ENCODE measurements at places on chromosomes 5 and 9.
A peak's percentile ranks its signal among the peaks of the same experiment; 100 is the strongest.

DNA sequence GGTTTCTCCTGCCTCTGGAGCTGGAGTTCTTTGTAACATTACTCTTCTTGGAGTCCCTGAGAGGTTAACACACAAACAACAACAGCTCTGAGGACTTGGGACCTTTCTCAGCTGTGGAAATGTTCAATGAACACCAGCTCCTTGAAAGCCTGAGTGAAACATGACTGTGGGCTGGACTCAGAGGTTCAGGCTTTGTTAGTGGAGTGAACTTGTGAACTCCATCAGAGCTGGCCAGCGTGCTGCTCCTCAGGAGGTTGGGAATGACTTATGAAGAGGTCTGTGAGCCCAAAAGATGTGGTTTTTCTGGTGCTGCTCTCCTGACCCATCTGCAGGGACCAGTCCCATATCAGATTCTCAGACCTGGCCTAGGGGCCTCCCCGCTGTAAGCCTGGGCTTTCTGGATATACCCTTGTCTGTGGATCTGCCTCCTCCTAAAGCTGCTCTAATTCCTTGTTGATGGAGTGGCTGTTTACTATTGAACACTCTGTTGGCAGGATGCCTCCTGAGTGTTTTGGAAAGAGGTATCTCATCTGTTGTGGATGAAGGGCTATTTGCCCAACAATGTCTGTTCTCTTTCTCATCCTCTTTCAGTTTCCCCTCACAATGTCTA is 170.0 kb upstream of the GDNF start:
- no peak for DNase-seq

- no peak for DNase-seq
These were observed 110.9 kb upstream of the IL6ST start for GRCh38 chr5:56105511-56106291.

DNA sequence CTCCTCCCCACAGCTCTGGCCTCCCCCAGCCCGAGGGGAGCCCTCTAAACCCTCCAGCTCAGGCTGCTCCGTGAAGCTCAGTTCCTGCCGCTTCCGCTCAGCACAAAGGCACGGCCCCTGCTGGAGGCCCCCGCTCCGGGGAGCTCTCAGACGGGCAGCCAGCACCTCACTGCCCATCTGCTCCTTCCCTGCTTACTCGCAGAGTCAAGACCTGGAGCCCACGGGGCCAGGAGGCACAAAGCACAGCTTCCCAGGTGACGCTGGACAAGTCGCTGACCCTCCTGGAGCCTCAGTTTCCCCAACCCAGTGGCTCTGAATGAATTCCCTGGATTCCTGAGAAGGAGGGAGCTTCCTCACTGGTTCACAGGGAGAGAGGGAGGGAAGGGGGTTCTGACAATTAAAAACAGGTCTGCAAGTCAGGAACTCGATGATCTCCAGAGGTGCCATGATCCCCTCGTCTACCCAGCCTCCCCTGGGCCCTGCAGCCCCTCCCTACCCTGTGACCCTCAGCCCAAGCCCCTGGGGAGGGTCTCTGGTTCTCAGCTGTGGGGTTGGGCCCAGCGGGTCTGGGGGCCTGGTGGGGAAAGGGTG is 36.2 kb downstream of the VAV2 start:
- DNase-seq = peak; percentile 65

DNA sequence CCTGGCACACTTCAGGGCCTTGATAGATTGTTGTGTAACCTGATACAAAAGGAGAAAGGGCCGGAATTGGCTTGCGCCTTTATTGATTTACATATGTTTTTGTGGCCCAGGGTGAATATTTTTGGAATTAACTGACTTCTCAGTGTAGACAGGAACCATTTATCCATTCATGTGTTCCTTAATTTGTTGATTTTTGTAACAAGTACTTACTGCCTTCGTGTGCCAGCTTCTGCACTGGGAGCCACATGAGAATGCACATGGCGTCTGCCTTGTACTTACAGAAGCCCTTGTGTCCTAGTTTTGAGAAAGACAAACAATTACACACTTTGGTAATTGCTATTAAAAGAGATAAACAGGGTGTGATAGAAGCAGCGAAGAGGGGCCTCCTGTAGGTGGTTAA is 26.4 kb downstream of the EHMT1 start:
- DNase-seq = no peak

DNA sequence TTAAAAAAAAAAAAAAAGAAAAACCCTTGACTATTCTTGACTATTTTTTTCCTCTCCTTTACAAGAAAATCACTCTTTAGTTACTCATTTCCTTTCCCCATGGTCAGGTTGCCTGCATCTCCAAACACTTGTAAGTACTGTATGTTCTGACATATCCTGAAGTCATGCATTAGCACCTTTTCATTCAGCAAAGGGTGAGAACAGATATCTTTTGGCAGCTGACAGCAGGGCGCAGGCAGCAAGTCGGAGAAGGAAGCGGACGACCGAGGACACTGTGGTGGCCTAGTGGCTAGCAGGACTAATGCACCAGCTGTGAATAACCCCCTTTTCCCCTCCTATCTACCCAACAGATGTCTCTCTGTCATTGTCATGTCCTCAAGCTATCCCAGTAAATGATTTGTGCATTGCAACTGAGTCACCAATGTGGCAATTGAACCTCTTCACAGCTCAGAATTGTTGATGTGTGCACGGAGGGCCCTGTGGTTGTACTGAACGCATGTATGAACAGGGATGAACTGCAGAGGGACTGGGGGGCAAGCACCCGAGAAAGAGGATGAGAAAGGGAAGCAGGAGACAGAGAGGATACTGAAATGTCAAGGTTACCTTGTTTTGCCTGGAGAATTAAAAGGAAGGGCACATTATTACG is 996.0 kb upstream of the ARRDC3 start:
- no peak for DNase-seq

DNA sequence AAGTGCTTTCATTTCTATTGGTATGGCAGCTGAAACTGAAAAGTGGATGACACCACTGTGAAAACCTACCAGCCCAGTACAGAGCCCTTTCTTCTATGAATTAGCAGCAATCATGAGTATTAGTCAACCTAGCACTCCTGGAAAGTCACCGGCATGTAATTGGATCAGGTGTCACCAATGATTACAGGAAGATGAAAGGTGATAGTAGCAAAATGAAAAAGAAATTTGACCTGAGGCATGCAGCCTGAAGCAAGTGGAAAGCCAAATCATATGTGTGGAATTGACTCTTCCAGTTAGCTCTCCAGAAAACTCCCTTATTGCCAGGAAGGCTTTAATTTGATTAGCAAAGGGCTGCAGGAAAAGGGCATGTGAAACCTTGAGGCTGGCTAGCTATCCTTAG is 81.2 kb upstream of the NAA35 start:
- no peak for DNase-seq
